ENCODE measurements at places on chromosomes 12 and 14.

- no peak for DNase-seq
These were observed 266.9 kb upstream of the GARIN6 start for GRCh38 chr12:99380701-99381100.

DNA sequence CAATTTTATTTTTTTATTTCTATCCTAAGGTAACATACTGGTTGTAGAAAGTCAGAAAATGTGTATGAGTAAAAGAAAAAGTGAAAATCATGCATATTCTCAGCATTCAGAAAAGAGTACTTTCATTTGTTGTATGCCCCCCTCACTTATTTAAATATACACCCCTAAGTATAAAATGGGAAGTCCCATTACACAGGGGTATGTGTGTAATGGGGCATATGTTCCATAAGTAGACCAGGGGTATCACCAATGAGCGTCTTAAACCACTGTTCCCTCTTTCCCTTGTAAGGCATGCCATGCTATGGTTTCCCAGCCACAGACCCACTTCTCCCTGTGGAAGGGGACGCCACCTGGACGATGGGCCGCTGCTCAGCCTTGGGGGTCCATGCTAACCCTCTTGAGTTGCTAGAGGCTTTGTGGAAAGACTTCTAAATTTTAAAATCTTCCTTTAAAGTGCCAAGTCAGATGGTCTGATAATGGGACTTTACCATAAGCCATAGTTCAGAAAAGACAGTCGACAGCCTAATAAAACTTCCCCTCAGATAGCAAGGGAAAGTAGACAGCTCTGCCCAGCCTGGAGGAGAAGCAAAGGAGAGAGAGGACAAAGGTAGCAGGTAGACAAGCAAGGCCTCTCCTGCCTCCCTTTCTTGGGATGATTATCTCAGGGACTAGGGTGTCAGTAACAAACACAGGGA is 118.2 kb downstream of the ZFP36L1 start:
- no peak for DNase-seq

- DNase-seq: no peak
These were observed 12.6 kb upstream of the PLEKHD1 start for GRCh38 chr14:69471916-69472315.

- no peak for DNase-seq
These were observed at the start of gene BEGAIN for GRCh38 chr14:100587086-100587762. TSS of gene BEGAIN (minus strand) at chr14:100587417. CDS start at chr14:100587290, 127 bp downstream.

GRCh38 chr12:118436002-118436730 is 59.8 kb downstream of the SUDS3 start:
- peak; percentile 30 for DNase-seq

- DNase-seq: no peak
These were observed 32.4 kb downstream of the PTPN21 start for GRCh38 chr14:88522393-88522792.

DNA sequence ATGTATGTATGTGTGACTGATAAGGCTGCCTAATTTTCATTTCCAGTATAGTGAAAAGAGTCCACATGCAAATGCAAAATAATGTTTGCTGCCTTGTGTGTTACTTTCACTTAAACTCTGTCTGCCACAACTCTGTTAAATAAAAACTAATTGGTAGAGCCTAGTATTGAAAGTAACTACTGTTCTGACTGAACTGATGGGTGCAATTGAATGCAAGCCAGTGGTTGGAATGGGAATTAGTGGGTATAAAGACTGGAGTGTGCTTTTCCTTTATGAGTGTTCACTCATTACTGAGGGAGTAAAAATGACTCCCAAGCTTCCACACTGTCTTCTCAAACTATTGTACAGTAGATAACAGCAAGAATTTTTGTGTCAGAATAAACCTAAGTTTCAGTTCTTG is 571.0 kb downstream of the TMTC2 start:
- DNase-seq: no peak

DNA sequence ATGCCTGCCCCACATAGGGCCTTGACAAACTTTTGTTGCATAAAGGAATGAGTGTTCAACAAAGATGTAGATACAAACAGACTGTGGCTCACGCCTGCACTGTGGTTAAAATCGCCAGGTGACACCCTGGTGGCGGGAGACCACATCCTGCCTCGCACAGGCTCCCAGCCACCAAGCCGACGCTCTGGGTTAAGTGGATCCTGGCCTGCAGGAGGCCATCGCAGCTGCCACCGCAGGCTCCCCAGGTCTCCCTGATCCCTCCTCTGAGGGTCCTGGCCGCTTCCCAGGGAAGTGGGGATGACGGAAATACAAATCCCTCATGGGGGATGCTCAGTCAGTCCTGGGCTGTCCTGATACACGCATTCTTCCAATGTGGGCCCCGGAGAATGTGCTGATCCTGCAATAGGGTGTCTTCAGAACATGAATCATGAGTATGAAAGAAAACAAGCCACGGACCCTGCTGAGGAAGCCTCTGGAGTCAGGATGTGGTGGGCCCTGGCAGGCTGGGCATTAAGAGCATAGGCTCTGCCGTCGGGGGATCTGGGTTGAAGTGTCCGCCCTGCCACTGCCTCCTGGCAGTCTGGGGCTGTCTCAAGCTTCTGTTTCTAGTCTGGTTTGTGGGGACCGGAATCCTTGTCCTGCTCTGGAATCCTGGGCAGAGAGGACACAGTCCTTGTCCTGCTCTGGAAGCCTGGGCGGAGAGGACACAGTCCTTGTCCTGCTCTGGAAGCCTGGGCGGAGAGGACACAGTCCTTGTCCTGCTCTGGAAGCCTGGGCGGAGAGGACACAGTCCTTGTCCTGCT is 53.5 kb upstream of the BEGAIN start:
- DNase-seq: no peak

DNA sequence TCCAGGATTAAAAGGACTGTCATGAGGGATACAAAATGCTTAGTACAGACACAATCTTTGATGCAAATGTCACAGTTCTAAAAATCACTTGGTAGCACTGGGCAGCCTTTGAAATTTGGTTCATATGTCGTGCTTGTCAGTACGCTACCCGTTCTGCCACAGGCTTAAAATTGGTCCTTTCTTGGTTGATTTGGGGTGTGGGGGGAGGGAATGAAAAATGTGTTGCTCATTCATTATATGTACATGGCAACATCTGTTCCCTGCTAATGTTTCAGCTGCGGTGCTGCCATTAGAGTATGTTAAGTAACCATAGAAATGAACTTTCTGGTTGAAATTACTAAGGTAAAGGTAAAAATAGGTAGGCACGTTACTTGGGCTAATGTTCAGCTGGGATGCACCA is 155.4 kb upstream of the ARHGAP5 start:
- no peak for DNase-seq

- DNase-seq: no peak
These were observed 73.9 kb upstream of the EVL start for GRCh38 chr14:99991331-99991730.

- no peak for DNase-seq
These were observed 915.8 kb downstream of the VRK1 start for GRCh38 chr14:97713023-97713422.

- DNase-seq: no peak
These were observed 159.5 kb downstream of the KIF26A start for GRCh38 chr14:104297721-104298401.

DNA sequence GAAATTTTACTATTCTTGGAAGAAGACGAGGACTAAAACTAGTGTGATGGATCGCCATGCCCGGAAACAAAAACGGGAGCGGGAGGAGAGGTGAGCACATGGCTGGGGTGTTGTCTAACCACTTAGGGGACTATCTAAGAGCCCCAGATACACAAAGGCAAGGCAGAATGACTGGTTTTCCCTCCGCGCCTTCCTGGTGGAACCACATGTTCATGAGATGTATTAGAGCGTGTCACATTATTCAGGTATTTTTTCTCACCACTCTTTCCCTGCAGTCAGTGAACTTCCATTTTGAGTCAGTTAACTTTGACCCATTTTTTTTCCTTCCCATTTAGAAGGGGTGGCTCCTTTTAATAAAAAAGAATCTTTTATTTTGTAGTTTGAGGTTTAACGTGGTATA is 68.8 kb upstream of the TRAF3 start:
- DNase-seq: no peak

DNA sequence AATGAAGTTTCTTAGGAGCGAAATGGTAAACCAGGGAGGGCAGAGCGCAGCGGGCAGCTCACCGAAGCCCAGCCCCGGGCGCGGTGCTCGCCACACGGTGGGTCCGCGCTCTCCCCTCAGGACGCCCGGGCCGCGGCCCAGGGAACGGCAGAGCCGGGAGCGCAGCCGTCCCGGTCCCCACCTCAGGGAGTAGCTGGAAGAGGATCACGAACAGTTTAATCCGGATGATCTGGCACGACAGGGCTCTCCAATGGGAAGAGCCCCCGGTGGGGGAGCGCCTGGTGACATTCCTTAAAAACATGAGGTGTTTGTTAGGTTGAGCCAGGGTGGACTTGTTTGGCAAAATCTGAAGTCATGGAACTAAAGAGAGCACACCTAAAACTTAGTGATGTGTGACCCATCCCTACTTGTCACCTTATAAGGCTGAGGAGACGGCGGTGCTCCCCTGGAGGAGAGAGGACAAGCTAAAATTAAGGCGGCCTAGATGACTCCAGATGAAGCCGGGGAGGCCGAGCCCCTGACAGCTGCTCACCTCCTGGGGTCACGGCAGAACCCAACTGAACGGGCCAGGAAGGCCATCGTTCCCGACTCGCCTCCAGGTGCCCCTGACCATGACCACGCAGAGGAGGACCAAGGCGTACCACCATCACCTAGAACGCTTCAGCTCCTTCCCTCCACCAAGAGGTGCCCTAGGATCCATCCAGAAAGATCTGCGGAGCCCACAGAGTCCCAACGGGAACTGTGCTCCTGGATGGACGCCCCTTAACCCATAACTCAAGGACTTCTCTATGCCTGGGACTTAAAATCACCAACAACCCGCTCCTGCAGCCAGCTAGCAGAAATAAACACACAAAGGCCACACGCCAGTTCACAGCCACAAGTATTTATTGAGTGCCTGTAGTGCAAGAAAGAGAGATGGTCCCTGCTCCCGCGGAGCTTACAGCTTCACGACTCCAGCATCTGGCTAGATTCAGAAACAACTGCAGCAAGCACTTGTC is 866 bp upstream of the PITPNM2 start:
- no peak for DNase-seq

- no peak for DNase-seq
These were observed 3.7 kb upstream of the IFFO1 start for GRCh38 chr12:6559500-6559899.

GRCh38 chr14:104440297-104440956 is 139.1 kb upstream of the C14orf180 start:
- DNase-seq: no peak

- DNase-seq: no peak
These were observed 53.8 kb downstream of the VCPKMT start for GRCh38 chr14:50062438-50063085.

DNA sequence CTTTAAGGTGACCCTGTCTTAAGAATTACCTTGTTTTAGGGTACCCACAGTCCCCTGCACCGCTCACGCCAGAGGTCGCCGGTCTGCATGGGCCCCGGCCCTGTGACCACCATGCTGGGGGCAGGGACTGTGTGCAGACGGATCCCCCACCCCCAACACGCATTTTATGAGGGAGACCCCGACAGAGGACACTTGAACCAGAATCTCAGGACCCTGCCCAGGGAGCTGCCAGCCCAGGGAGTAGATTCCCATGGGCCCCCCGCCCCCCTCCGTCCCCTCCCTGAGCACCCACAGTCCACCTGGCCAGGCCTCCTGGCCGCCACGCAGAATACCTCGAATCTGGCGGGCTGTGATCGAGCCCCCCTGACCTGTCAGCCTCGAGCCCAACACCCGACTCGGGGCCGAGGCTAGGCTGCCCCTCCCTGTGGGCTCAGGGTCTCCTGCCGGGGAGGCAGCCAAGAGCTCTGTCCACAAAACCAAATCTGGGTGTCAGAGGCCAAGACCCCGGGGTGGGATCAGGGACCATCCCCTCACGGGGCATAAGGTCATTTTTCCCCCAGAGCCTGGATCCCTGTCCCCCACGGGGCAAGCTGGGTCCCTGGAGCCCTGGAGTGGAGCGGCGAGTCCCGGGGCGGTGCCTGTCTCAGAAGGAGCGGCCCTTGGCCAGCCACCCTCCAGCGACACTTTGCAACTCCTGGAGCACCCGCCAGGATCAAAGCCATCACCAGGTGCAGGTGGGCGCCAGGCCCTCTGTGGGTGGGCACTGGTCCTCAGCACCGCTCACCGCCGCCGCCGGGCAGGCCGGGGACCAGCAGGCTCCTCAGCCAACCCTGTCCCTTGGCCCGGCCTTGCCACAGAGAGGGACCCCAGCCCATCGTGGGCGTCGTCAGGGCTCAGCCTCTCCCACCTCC is 155.8 kb upstream of the PKP2 start:
- DNase-seq: no peak

- DNase-seq: no peak
These were observed 19.0 kb upstream of the MSRB3 start for GRCh38 chr12:65259501-65259900.

All from NT2/D1 (cell line).